ENCODE measurements at places on chromosomes 7 and 10.

DNA sequence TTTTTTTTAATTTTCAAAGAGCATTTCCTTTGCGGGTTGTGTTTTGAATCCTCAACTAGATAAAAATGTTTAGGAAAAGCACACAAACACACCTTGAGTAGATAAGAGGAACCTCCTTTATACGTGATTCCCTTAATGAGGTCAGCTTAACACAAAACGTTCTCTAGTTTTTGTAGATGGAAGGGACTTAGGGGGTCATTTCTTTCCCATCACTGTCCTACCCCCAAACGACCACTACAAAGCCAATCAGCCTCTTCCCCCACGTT is 1.2 kb downstream of the SUV39H2 start:
- DNase-seq: no peak

DNA sequence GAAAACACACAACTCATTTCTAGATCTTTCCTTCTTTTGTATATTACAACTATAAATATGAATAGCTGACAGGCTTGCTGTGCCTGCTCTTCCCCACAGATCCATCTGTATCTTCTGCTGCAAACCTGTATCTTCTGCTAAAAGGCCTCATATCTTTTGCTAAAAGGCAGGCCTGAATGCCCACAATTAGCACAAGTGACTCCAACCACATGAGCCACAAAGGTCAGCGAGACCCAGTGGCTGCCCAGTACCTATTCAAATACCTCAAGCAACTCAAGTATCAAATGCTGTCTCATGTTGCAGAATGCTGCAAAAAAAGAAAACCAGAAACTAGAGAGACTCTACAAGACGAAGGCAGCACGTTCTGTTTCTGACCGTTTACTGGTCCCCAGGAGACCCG is 54.5 kb upstream of the ATP6V0A4 start:
- DNase-seq: no peak

GRCh38 chr10:132838346-132838970 is 52.5 kb upstream of the NKX6-2 start:
- DNase-seq: no peak

DNA sequence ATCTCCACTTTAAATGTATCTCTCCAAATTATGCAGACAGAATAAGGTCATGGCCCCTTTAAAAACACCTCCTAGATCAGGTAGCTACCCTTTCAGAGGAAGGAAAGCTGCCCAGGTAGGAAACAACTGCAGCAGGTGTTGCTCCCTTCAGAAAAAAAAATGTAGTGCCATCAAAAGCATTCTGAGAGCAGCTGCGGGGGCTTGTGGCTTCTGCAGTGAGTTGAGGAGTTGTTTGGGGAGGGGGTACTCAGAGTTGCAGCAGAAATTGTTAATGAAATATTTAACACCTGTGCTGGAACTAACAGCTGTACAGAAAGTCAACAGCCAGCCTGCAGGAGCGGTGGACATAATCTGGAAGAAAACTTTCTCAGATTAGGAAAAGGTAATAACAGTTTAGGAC is 24.0 kb downstream of the CDHR3 start:
- DNase-seq: peak; percentile 22

- peak; percentile 42 for DNase-seq
Measured at GRCh38 chr7:30938435-30939316, 25.1 kb upstream of the GHRHR start.

- no peak for DNase-seq
Measured at GRCh38 chr10:129779126-129780111, 184.7 kb downstream of the EBF3 start.

DNA sequence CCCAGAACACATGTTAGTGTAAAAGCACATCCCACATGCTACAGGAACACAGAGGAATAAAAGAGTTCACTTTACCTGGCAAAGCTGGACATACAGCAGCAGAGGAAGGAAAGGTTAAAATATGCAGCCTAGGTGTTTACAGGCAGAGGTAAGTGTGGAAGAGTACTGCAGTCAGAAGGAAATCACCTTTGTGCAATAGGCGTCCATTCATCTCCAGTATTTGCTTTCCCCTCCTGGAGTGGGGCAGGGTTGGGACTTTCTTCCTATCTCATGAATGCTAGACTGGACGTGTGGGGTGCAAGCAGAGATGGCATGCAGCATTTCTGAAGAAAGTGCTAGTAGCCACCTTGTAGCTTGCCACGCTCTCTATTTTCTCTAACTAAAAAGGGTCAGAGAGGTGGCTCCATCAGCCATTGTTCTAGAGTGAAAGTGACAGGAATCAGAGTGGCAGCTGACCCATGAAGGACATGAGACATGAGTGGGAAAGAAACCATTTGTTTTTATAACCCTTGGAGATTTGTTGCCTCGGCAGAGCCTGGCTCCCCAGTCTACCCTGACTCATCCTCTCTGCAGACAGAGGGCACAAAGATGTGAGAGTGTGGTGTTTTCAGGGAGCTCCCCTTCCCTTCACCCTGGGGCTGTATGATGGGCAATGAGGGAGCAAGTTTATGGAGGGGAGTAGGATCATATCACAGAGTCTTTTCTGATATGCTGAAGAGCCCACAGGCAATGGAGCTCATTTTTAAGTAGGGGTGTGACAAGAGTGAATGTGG is 101.2 kb upstream of the SEC61G start:
- no peak for DNase-seq

DNA sequence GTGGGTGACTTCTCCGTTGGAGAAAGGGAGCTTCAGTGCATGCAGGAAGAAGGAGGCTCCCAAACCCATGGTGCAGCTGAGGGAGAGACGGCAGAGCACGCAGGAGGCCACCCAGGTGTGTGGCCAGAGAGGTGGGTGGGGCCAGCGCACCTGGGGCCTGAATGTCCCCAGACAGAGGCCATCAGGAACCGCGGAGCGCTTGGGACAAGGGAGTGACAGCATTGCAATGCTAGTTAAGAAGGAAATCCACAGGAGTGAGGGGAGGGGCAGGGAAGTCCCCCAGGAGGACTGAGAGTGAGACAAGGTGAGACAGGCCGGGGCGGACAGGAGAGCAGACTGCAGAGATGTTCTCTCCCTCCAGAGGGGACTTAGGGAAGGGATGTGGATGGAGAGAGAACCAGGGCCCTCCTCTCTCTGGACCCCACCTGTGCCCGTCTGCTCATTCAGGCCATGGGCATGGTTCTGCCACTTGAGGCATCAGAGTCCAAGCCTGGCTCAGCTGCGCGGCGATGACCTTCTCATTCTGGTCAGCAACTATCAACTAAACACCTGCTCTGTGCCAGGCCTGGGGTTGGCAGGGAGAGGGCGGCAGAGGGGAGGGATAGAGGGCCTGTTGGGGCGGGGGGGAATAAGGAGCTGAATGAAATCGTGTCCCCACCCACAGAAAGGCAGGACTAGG is 69.4 kb upstream of the COL13A1 start:
- no peak for DNase-seq

DNA sequence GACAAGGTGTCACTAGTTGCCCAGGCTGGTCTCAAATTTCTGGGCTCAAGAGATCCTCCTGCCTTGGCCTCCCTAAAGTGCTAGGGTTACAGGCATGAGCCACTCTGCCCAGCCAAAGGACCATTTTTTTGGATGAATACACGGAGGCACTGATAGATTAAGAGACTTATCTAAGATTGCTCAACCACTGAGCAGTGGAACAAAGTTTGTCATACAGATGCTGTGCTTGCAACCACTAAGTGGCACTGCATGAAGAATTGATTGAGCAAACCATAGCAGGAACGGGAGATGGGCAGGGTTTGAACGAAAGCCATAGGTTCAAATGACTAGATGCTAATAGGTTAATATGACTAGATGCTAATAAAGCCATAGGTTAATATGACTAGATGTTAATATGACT is 61.1 kb downstream of the EBLN1 start:
- DNase-seq: no peak

DNA sequence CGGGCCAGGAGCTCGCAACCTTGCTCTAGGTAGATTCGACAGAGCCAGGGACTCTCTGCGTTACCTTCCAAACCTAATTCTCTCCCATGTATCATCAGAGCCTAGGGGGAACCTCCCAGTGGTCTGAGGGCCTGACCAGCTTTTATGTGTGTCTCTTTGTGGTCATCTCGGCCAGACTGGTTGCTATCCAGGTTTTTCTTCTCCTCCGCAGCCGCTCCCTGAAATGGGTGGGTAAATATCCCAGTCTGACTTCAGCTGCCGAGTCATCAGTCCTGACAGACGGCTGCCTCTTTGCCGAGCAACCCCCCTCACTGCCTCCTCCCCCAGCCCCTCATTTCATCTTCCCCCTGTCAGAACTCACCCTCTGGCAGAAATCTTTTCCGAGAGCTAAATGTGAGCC is 578.1 kb downstream of the LRMDA start:
- DNase-seq: no peak

DNA sequence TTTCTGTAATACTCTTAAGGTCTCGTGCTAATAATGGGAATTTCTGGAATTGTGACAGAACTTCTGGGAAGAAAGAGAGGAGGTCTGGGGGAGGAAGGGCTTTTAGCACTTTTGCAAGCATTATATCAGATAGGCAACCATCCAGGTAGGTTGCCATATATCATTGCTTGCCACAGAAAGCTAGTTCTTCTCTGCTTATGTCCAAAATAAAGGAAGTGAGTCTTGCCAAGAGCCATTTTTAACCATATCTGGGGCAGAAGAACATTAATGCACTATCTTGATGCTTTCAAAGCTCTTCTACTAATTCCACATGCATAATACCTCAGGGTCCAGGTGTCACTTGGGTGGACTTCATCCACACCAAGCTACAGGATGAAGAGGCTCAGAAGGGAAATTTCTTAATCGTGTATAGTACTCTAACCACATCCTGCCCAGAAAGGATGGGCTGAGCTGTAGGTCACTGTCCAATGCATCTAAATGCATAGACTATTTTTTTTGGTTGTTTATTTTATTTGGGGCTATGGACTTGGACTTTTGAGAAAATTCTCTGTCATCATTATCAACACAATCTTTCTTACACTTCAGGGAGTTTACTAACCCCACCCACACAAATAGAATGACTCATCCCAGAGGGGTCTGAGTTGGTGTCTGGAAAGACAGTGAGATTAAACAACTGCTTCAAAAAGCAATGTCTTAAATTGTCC is 68.9 kb upstream of the ADO start:
- no peak for DNase-seq

GRCh38 chr7:20417260-20417659 is 86.6 kb downstream of the ITGB8 start:
- DNase-seq: no peak

DNA sequence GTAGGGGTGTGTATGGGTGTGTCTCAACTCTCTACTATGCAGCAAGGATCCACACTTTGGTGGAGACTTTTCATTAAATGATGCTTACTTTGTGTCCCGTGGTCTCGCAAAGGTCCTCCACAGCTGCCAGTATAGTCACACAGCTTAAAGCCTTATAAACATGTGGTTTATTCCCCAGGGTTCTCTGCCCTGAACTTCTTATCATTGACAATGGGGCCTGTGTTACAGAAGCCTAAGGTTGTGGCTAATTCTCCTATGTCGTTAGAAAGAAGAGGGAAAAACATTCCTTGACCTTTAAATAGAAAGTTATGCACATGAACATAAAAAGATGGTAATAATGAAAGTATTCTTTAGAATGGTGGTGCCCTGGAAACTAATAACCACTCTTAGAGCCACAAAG is 201.4 kb downstream of the INHBA start:
- DNase-seq: no peak

- DNase-seq: no peak
Measured at GRCh38 chr7:157752832-157753291, 416.1 kb downstream of the DNAJB6 start.

DNA sequence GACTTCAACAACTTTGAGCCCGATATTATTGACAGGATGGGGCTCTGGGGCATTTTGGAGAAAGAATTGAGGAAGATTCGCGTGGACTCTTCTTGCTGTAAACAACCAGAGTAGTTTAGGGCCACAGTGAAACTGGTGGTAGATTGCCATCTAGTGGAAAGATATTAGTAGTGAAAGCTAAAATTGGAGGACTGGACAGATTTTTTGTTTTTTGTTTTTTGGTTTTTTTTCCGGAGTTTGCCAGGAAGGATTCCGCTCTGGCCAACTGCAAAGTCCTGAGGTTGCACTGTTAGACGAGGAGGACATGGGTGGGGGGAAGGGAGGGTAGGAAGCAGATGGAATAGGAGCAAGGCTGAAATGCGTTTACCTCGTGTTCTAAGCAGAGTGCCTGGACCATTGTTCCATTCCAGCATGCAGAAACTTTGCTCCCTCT is 11.7 kb downstream of the NOBOX start:
- DNase-seq: peak; percentile 1

DNA sequence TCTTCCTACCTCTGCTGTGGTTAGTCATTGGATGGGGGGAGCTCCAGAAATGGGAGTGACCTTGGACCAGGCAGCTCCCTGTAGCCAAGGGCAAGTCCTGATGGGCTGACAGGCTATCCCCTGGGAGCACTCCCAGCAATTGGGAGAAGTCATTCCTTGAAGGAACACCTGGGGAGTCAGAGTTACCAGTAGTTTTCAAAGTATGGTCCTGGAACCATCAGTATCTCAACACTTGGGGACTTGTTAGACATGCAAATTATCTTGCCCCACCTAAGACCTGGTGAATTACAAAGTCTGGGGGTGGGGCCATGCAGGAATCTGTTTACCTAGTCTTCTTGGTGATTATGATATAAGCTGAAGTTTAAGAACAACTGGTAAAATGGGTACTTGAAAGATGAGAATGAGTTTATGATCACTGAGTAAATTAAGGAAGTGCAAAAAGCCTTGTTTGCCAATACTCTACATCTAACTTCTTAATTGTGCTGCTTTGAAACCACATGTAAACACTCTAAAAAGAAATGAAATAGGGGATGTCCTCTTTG is 287.3 kb upstream of the LRRN3 start:
- DNase-seq: no peak

DNA sequence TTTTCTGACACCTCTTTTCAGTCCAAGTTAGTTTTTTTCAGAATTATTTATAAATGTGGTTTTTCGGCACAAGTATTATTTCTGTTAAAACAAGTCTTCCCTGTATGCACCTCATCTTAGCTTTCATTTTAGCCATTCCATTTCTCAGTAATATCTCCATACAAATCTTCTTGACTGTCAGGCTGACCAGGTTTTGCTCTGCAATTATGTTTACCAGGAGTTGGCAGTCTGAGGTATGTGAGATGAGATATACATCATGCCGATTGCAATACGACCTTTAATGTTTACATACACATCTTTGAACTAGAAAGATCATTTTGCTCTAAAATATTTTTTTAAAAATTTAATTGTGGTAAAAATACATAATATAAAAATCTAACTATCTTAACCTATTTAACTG is 209.8 kb downstream of the GPR158 start:
- no peak for DNase-seq

- DNase-seq: no peak
Measured at GRCh38 chr10:44771233-44771995, 139.7 kb upstream of the TMEM72 start.

DNA sequence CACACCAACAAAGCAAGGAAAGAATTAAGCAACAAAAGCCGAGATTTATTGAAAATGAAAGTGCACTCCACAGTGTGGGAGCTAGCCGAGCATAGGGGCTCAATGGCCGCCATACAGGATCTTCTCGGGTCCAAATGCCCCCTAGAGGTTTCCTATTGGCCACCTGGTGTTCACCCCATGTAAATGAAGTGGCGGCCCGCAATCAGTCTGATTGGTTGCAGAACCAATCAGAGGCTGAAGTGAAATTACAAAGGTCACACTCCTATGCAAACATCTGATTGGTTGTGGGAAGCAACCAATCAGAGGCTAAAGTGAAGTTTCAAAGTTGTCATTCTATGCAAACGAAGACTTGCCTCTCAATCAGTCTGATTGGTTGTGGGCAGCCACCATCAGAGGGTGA is 61.8 kb upstream of the SLC35B4 start:
- no peak for DNase-seq

All from DMS79 (cell line).